Stimulated activated CD8-positive, alpha-beta memory T cell treated with anti-CD3 and anti-CD28 coated beads, Interleukin-2, amount 100 ng/mL, for 48 hours (primary cell): ENCODE measurements at places on chromosomes 11 and 22.

GRCh38 chr11:95365348-95365747 lies 134.3 kb upstream of the SESN3 start:
- DNase-seq, result no peak

DNA sequence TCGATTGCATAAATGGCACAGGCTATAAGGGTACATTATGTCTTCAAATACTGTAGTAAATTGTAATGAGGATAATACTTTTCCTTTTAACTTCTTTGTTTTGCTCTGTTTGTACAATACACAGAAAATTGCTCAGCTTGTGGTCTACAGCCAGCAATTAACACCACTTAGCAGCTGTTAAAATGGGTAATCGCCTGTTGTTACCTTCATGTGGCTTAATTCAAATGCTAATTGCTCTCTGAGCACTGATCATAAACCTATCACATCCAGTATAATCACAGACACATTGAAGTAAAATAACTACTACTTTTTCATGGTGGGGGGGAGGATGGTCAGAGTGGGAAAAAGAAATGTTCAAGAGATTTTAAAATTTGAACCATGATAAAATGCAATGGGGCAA lies 1164.1 kb upstream of the CNTN5 start:
- no peak for DNase-seq

GRCh38 chr11:7936615-7937014 lies 4.9 kb downstream of the OR10A3 start:
- DNase-seq, result no peak

- DNase-seq, result no peak
Observed at GRCh38 chr22:37996515-37997246, 12.3 kb upstream of the SOX10 start.

GRCh38 chr11:66311470-66311964 lies 5.3 kb downstream of the CD248 start:
- DNase-seq, result no peak

DNA sequence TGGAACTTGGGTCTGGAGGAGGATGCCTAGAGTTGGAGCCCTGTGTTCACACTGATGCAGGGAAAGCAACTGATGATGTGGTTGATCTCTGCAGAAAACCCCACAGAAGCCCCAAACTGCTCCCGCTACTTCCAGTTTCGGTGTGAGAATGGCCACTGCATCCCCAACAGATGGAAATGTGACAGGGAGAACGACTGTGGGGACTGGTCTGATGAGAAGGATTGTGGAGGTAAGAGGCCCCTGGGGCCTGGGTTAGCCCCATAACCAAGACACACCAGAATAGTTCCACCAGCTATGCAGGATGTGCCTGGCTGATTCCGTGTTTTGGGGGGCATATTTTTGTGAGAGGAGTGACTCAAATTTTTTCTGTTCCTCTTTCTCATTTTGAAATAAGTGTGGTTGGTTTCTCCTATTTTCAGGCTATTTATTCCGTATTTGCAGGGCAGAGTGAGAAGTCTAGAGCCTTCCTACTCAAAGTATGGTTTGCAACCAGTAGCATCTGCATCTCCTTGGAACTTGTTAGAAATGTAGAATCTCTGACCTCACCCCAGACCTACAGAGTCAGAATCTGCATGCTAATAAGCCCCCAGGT lies 137.3 kb upstream of the SORL1-AS1 start:
- peak; percentile 24 for DNase-seq

GRCh38 chr11:19723572-19724342 lies 11.1 kb downstream of the NAV2 start:
- no peak for DNase-seq

DNA sequence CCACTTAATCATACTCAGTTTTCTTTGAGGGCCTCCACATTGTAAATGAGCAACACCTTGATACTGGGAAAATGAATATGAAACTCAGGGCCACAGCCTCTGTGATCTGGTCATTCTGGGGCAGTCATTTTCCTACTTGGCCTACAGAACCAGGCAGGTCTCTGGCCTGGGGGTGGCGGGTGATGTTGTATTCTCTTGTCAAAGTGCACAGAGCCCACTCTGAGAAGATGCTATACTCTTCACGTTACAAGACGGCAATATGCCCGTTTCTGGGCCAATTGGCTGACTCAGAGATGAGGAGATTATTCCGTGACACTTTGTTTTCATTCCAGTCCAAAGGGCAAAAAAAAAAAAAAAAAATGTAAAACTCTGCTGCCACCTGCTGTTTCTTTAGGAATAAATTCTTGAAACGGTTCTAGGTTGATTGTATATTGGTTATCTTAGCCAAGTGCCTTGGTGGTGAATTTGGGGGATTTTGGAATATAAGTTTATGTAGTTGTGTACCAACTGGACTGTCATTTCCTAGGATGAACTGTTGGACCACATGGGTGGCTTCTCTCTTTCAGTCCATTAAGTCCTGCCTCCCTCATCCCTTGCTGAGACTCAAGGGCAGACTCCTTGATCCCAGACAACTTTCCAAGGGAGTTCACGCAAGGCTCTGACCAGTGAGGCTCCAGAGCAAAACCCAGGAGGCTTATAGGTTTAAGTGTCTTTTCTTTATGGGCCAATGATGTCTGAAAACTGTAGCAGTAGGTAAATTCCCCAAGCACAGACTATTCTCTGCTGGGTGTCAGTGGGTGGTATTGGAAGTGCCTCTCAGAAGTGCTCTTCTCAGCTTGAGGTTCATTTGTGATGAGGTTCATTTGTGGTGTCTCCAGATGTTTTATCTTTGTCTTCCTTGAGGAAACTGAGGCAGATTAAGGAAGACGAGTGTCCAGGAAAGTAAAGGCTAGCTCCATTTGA lies 18.2 kb downstream of the ADM start:
- no peak for DNase-seq

DNA sequence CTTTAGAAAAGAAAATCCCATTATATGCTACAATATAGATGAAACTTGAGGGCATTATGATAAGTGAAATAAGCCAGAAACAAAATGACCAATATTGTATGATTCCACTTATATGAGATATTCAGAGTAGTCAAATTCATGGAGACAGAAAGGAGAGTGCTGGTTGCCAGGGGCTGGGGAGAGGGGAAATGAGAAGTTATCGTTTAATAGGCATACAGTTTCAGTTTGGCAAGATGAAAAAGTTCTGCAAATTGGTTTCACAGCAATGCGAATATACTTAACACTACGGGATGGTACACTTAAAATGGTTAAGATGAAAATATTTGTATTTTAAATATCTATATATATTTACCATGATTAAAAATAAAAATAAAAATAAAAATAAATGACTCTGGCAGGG lies 31.1 kb upstream of the RDX start:
- DNase-seq, result no peak

DNA sequence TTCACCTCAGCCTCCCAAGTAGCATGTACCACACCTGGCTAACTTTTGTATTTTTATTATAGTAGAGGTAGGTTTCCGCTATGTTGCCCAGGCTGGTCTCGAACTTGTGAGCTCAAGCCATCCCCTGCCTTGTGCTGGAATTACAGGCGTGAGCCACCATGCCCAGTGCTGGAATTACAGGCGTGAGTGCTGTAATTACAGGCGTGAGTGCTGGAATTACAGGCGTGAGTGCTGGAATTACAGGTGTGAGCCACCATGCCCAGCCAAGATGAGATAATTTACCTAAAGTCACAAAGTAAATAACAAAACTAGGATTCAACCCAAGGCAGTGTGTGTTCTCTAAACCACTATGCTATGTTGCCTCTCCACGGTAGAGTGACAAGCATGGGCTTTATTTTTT lies 3.6 kb upstream of the UBXN1 start:
- DNase-seq, result no peak

DNA sequence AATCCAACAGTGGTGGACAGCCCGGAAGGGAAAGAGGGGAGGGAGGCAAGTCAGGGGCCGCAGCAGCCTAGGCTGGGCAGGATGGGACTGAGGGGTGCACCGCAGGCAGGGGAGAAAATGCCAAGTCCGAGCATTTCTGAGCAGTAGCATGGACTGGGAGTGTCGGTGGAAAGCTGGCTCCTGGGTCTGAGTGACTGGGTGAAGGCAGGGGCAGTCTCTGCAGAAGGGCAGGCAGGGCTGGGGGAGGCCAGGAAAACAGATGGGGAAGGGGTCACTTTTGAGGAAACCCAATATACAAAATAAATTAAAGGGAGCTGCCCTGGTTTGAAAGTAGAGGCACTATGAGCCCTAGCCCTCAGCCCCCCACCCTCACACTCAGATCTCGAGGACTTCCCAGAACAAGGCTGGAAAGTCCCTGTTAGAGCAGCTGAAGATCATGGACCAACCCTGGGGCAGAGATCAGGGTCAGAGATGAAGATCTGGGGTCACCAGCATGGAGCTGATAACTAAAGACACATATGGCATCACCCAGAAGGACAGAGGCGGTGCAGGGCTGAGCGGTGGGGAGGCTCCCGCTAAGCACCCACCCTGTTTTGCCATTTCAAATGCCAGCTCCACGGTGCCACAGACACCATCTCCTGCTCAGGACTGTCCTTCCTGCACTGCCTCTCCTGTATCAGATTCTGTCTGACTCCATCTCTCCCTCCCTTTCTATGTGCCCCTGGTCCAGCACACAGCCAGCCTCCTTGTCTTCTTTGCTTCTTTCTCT lies 32.4 kb upstream of the ETS1 start:
- DNase-seq, result no peak

GRCh38 chr11:117410861-117411710 lies 83.4 kb downstream of the CEP164 start:
- DNase-seq, result no peak

GRCh38 chr11:62930157-62930556 lies 9.0 kb upstream of the CHRM1 start:
- no peak for DNase-seq
